NCI-H2171 treated with DMSO at 0.1 percent for 48 hours (cell line): ENCODE measurements at places on chromosomes 13 and 19.
A peak's percentile ranks its signal among the peaks of the same experiment; 100 is the strongest.

DNA sequence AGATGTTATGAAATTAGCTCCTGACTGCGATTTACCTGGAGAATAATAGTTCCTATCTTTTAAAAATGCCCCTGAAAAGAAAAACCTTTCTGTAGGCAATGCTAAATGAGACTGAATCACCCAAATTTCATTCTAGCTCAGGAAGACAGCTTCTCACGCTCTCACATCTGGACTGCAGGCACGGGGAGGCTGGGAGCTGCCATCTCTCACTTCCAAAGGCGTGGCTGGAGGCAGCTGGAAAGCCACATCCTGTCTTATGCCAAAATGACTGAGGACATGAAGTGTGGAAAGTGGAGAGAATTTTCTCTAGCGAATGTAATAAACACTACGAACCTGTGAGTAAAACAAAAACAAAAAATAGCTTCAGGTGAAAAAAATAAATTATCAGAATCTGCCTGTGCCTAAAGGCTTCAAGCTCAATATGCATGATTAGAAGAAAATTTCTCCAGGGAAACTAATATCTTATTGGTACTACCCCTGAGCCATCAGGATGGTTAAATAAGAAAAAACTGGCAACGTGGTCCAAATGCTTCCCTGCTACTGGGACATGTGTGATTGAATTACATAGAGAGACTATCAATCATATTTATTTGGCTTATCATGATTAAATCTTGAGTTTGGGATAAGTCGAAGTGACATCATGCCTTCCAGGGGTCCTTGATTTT, 58.1 kb upstream of the UBL3 start:
- DNase-seq = no peak

DNA sequence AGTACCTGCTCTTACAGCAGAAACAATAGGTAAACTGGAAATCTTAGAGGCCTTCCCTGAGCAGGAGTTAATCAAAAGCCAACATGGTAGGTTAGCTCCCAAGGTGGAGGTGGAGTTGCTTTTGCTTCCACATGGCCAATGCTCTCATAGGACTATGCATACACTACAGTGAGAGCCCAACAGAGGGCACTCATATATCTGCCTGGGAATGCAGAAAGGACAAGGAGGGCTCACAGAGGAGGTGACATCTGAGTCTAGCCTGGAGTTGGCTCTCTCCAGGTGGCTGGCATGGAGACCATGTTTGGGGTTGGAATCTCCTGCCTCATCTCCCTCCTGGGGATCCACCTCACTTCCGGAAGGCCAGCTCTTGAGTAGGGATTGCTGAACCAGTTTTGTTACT, 34.6 kb downstream of the ATP8A2 start:
- no peak for DNase-seq

DNA sequence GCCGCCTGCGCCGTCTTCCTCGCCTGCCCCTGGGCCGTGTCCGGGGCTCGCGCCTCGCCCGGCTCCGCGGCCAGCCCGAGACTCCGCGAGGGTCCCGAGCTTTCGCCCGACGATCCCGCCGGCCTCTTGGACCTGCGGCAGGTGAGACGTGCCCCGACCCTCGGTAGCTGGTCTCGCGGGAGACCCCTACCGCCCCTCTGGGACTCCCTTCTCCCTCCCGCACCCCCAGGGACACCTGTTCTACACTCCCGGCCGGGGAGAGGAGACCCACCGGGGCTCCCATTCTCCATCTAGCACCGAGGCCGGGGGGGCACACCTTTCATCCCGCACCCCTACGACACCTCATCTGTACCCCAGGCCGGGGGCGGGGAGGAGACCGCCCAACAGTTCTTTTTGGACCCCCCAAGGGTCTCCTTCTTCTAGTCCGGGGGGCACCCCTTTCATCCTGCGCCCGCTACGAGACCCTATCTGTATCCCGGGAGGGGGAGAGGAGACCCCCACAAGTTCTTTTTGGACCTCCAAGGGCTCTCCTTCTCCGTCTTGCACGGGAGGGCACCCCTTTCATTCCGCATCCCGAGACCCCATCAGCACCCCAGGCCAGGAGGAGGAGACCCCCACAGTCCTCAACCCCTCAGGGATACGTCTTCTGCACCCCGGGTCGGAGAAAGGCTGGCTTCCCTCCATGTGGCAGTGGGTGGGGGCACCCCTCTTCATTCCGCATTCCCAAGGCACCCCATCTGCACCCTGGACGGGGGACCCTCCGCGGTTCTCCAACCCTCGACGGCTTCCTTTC, 533 bp downstream of the TNFSF9 start:
- no peak for DNase-seq

- no peak for DNase-seq
Observed at GRCh38 chr13:70809588-70809987, 701.3 kb upstream of the KLHL1 start.

DNA sequence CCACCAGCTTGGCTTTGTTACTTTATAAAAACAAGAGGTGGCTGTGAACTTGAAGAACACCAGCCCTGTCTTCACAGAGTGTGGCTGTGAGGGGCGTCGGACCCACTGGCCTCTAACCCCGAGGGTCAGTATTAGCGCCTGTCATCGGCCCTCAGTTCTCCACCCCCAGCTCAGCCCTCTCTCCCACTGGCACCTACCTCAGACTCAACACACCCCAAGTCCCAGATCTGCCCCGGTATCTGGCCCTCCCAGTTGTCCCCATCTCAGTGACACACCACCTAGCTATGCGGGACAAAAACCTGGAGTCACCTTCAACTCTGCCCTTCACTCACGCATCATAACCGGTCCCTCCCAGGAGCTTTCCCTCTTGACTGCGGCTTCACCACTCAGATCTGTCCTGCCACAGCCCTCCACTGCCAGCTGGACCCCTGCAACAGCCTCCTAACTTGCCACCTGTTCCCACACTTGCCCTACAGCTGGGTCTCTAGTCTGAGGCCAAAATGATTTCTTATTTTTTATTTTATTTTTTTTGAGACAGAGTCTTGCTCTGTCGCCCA, 45.4 kb downstream of the PEPD start:
- DNase-seq = no peak

- DNase-seq = no peak
Observed at GRCh38 chr19:40954573-40954972, 36.5 kb upstream of the CYP2B6 start.

DNA sequence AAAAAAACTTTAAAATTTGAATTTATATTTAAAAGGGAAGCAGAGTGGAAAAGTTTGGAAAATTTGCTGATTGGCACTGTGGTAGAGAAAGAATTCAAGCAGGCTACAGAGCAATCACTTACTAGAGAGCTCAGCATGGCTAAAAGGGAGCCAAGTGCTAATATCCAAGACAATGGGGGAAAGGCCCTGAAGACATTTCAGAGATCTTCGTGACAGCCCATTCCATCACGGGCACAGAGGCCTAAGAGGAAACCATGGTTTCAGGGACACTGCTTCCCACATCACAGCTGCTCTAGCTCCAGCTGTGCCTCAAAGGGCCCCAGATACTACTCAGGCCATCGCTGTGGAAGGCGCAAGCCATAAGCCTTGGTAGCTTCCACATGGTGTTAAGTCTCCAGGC, 73.7 kb downstream of the SGCG start:
- no peak for DNase-seq

- DNase-seq = no peak
Observed at GRCh38 chr13:73822668-73823592, 311.3 kb downstream of the KLF12 start.

DNA sequence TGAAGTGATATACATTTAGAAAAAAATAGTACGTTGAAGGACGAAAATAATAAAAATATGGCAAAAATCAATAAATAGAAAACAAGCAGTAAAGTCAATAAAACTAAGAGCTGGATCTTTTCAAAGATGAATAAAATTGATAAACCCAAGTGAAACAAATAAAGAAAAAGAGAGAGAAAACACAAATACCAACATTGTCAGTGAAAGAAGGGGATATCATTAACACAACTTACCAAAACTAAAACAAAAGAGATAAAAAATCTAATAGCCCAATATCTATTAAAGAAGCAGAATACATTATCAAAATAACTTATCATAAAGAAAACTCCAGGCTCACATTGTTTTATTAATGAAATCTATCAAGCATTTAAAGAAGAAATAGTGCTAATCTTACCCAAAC, 675.1 kb downstream of the UQCRFS1 start:
- DNase-seq = no peak

DNA sequence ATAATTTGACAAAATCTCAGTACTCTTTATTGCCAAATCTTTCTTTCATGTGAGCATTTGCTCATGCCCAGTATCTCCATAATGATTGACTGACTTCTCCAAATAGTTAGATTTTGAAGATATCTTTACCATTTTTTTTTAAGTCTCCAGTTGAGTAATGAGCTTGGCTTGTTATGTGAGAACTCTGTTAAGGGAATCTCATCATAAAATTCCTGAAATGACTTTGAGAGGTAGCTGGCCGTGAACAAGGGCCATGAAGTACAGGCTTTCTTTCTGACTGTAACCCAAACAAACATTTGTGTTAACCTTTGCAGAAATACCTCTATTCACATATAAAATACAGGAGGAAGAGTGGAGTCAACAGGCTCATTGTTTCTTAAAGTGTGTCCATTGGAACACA, 449.7 kb downstream of the IRS2 start:
- no peak for DNase-seq

DNA sequence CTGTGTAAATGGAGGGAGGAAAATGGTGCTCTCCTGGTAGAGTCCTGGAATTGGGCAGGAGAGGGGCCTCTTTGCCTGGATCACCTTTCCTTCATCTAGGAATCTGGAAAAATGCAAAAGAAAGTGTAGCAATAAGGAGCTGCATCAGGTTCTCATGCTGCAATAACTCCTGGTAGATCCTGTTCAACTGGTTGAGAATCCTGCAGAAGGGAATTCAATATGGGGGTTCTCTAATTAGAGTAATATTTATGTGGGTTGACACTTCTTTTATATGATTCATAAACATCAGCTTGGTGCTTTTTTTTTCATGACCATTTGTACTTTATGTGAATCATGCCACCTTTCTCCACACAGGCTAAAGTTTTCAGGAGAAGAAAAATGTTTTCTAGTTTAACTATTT, 9.5 kb upstream of the NUDT15 start:
- no peak for DNase-seq

DNA sequence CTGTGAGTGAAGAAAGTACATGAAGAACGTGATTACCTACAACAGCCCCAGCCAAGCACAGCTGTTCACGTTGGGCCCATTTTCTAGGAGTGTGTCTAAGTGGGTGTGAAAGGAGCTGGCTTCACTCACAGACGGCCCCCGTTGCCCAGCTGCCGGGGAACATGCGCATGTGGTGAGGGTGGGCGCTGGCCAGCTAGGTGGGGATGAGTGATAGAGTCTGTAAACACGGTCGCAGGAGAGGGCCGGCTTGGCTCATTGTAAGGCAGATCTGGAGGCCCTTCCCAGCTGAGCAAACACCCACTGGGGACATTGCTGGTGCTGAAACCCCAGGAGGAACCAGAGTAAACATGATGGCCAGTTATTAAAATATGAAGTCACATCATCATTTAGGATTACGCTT, 160.5 kb downstream of the TEX29 start:
- no peak for DNase-seq

DNA sequence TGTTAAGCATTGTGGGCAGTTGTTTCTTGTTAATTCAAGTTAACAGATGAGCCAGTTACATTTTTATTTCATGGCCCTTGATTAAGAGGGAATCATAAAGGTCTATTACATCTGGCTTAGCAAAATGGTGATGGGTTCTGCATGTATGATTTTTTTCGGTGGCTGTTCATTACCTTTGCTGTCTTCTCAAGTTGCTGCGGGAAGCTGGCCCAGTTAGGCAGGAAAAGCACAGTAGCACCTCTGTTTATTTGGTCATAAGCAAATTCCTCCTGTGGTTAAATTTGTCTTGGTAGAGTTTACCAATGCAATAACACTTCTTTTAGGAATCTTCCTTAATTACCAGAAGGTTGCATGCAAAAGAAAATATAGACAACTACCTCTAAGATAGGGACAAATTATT, 104.5 kb downstream of the FRY start:
- DNase-seq = no peak

GRCh38 chr19:2043251-2043641, 7.8 kb downstream of the MKNK2 start:
- no peak for DNase-seq

- no peak for DNase-seq
Observed at GRCh38 chr19:45356760-45357444, 13.5 kb downstream of the ERCC2 start.

- DNase-seq = no peak
Observed at GRCh38 chr19:45056831-45057230, 18.0 kb downstream of the CLASRP start.

- DNase-seq = peak; percentile 96
Observed at GRCh38 chr19:40691421-40692211, 1.2 kb upstream of the NUMBL start.

- DNase-seq = peak; percentile 88
Observed at GRCh38 chr13:114142640-114143490, 10.4 kb upstream of the RASA3 start.

GRCh38 chr13:57630661-57631595, 616 bp upstream of the PCDH17 start:
- peak; percentile 56 for DNase-seq

DNA sequence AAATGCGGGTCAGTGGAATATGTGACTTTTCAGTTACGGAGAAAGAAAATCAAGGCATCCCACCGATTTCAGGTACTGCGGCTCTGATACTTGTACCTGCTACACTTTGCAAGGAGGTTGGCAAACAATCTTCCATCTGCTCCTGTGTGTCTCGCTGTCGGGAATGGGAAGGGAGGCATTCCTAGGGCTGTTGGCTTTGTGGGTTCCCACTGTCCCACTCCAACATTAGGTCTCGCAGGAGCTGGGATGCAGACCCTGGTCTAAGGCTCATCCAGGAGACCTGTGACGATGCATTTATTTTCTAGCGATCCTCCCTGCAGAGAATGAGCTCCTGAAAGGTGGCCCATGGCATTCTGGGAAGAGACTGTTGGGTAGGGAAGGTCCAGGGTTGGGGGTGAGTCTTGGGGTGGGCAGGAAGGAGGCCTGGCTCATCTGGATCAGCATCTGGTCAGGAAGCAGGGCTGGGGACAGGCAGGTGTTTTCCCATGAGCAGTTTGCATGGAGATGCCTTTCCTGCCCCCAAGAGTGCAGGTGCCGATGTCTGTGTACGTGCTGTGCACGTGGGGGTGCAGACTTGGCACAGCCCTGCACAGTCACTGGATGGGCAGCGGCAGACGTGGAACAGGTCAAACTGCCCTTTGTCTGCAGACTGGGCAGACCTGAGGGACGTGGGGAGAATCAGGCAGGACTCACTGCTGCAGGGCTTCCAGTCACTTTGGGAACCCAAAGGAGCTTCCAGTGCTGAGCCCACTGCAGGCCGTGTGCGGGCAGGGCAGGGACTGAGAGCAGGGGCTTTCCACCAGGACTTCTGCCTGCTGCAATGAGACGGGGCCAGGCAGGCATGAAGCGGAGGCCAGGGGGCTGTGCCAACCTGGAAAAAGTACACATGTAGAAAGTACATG, 152.4 kb downstream of the TEX29 start:
- no peak for DNase-seq

- DNase-seq = no peak
Observed at GRCh38 chr13:75353781-75354193, 128.2 kb downstream of the TBC1D4 start.
